Stimulated activated CD4-positive, alpha-beta T cell treated with anti-CD3 and anti-CD28 coated beads, TNF-alpha, amount 100 ng/mL, for 4 hours (primary cell): ENCODE measurements at places on chromosomes 5 and 9.

DNA sequence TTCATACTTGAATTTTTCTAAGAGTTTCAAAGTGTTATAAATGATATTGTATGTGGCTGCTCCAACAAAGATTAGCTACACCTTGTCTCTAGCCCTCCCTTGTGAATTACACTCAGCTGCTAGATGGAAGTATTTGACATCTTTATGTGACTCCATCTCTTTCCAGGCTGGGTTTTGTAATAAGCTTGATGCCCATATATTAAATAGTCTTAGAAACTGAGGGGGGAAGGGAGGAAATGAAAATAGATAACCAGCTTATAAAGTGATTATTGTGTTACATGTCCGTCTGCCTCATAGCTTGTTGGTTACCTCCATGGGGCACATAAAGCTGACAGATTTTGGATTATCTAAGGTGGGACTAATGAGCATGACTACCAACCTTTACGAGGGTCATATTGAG lies 63.4 kb downstream of the CD180 start:
- DNase-seq, result no peak

DNA sequence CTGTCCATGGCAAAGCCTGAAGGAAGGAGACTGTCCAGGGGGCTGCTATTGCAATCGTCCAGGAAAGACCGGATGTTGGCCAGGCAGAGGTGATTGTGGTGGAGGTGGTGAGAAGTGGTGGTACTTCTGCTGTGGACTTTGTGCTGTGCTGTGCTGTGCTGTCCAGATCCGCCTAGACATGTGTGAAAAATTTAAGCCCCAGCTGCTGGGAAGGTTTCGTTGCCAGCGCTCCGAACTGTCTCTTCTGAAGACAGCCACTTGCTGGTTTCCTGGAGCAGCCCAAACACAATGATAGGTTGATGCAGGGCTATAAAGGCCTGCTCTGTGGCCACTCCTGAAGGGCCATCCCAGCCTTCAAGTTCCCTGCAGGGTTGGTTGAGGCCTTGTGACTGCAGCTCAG lies 223.0 kb upstream of the MPDZ start:
- DNase-seq, result no peak

- DNase-seq, result no peak
Observed at GRCh38 chr9:129160712-129161533, 17.1 kb downstream of the IER5L start.

GRCh38 chr5:4953576-4953975 lies 186.6 kb upstream of the ADAMTS16 start:
- no peak for DNase-seq

DNA sequence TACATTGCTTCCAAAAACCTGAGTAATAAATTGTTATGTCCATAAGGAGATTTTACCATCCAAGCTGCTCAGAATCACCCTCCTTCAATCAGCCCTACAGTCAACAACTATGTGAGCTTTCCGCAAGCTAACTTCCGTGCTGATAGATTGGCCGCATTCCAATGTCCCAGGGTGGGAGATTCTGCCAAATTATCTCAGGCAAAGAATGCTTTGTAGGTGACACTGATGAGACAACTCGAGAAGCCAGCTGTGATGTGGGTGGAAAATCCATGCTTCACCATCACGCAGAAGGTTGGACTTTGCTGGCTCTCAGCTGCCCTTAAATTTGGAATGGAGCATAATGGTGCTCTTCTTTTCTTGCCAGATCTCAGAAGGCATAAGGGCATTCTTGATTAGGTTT lies 44.9 kb upstream of the HCN1 start:
- no peak for DNase-seq

DNA sequence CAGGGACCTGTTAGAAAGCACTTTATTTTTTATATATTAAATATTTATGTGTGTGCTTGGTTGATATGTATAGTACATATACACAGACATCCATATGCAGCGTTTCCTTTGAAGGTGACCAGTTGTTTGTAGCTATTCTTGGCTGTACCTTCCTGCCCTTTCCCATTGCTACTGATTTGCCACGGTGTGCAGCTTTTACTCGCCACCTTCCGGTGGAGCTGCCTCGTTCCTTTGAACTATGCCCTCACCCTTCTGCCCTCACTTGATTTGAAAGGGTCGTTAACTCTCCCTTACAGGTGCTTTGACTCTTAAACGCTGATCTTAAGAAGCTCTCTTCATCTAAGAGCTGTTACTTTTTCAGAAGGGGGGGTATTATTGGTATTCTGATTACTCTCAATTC lies 20.5 kb downstream of the RGMB start:
- DNase-seq, result no peak

GRCh38 chr5:111783537-111783936 lies 26.5 kb upstream of the NREP start:
- no peak for DNase-seq

- no peak for DNase-seq
Observed at GRCh38 chr9:116298878-116299391, 145.3 kb downstream of the PAPPA start.

- no peak for DNase-seq
Observed at GRCh38 chr9:123305879-123306278, 37.5 kb upstream of the STRBP start.

- no peak for DNase-seq
Observed at GRCh38 chr5:76467216-76467615, 64.1 kb downstream of the IQGAP2 start.

DNA sequence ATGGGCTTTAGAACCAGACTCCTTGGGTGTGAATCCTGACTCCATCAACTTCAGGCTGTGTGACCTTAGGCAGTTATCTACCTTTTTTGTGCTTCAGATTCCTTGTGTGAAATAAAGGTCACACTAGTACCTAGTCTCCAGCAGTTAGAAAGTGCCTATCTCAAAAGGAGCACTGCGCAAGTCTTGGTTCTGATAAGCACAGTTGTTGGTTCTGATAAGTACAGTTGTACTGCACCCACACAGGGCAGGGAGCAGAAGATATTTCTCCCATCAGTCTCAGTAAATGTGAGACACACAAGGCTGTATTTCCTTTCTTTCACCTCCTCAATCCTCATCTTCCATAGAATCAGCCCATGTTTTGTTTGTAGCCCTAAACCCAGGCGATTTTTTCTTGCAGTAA lies 116.6 kb upstream of the DPYSL3 start:
- no peak for DNase-seq

DNA sequence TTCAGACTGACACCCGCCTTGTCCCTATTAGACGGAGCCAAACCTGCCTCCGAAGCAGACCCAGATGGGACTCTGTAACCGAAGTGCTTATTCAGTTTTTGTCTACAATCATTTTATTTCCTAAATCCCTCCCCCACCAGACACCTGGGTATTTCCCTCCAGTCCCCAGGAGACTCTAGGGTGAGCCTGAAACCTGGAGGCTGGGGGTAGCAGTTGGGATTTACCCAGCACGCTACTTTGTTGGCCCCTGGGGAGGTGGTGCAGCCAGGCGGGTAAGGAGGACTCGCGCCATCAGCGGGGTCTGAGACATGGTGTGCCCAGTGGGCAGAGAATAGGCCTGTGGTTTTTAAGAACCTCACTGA lies 1.3 kb upstream of the LHX2 start:
- no peak for DNase-seq
